Esophagus muscularis mucosa (tissue), 4 donors: ENCODE measurements at places on chromosomes 7 and 10.

DNA sequence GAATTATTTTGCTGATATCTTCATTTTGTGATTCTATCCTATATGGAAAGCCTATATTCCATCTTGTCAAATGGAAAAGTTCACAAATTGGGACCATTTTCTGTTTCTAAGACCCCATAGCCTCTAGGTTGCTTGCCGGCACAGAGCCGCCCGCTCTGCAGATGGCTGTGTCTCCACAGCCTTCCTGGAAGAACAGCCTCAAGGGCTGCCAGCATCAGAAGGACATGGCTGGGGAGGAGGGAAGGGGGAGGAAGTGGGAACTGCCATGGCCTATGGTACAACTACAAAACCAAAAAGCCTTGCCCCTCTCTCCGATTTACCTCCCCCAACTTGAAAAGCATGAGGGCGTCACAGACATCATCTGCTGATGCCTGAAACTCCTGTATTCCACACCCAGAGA lies 75.9 kb downstream of the LANCL2 start:
- no peak for DNase-seq

DNA sequence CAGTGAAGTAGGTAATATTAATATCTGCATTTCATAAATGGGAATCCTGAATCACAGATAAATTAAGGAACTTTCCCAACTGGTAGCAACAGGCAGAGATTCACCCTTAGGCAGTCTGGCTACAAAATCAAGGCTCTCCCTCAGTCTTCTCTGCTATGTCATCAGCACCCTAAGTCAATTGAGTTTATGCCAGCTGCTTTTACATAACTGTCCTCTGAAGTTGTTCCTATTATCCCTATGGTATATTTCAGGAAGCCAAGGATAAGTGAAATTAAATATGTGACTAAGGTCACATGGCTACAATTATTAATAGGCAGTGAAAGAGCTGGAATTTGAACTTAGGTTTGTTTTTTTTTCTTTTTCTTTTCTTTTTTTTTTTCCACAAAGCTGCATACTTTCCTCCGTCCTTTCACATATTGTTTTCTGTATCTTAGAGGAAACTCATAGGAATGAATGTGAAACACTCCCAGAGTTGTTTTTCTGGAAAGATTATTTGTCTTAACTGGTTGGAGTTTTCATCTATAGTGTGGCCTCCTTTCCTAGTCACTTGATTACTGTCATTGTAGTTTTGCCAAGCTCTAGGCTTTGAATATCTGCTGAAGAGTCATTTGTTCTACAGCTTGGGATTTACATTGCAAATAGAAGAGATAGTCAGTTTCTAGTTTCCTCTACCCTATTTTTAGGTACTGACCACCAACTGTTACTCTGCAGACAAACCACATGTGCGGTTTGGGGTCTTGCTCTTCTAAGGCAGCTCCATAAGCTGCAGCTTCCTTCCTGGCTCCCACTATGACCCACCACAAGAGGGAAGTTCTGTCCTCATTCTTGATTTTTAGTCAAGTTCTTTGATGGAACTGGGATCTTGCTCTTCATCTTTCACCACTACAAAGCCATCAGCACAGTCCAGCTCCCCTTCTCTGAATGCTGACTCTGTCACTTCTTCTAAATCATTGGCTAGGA lies 338.0 kb upstream of the KIAA1217 start:
- no peak for DNase-seq

- DNase-seq: no peak
These were observed 126.8 kb upstream of the FAM20C start for GRCh38 chr7:65554-65953.

- DNase-seq: peak; percentile 77
These were observed 24.5 kb downstream of the HHEX start for GRCh38 chr10:92714152-92714845.

DNA sequence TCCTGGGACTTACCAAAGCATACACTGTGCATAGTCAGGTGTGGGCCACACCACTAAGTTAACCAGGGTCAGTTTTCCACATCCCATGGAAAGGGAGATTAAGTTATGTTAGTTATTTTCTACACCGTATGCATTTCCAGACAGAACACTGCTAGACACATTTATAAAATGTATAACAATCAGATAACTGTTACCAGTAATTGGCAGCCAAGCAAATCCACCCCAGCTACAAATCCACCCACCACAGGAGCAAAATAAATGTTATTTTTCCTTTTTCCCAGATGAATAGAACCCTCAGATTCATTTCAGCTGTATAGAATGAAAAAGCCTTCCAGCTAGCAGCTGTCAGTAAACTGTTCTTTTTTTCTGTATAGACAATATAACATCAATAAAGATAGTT lies 256.9 kb upstream of the FZD1 start:
- DNase-seq: no peak

GRCh38 chr7:12884033-12884432 lies 196.6 kb downstream of the ARL4A start:
- DNase-seq: no peak

- no peak for DNase-seq
These were observed 73.9 kb upstream of the NOBOX start for GRCh38 chr7:144477348-144477747.

DNA sequence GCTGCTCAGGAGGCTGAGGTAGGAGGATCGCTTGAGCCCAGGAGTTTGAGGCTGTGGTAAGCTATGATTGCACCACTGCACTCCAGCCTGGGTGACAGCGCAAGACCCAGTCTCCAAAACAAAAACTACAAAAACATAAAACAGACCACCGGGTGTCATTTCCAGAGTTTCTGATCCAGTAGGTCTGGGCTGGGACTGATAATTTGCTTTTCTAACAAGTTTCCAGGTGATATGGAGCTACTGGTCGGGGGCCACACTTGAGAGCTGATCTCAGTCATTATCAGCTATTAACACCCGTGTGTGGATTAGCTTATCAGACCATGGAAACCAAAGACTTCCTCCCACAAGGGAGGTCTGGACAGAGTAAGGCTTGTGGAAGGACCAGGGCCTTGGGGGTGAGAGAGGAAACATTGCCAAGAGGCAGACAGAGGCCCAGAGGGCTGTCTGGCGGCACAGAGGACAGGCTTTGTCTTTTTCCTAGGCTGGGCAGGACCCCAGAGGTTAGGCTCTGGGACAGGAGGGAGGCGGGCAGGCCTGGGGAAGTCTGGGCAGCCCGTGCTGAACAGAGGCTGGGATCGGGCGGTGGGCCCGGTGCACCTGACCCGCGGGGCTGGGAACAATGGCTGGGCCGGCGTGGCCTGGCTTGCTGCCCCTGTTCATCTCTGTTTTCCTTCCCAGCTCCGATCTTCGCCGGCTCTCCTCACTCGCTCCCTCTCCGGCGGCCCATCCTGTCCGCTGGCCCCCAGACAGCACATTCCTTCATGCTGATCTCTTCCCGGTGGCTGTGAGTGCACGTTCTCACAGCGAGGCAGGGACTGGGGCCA lies 25.2 kb downstream of the TMEM270 start:
- no peak for DNase-seq

- no peak for DNase-seq
These were observed 46.9 kb downstream of the EGFR start for GRCh38 chr7:55065511-55066229.

DNA sequence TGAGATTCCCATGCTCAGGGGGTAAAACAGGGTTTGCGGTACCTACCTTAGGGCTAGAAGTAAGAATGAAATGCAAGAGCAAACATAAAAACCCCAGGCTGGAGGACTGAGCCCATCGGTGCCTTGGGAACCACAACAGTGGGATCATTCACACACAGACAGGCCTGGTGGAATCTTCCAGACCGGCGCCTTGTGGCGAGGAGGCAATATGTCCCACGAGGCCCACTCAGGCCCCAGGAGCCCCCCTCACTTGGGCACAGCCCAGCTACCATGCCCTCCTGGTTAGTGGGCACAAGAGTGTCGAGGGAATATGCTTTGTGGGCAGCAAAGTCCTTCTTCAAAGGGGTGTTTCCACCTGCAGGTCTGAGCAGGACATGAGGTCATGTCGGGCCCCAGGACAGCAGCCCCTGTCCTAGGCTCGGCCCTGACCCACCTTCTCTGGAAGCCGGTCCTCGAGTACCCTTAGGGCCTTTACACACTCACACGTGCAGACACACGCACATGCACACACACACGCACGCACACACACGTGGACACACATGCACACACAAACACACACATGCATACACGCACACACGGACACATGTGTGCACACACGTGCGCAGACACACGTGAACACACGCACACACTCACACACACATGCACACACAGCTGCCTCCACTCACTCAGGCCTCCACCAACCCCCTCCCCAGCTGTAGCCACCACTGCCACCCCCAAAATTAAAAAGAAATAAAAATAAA lies 51.5 kb upstream of the MYL10 start:
- DNase-seq: no peak

GRCh38 chr10:32995066-32995622 lies 37.1 kb upstream of the ITGB1 start:
- DNase-seq: no peak

DNA sequence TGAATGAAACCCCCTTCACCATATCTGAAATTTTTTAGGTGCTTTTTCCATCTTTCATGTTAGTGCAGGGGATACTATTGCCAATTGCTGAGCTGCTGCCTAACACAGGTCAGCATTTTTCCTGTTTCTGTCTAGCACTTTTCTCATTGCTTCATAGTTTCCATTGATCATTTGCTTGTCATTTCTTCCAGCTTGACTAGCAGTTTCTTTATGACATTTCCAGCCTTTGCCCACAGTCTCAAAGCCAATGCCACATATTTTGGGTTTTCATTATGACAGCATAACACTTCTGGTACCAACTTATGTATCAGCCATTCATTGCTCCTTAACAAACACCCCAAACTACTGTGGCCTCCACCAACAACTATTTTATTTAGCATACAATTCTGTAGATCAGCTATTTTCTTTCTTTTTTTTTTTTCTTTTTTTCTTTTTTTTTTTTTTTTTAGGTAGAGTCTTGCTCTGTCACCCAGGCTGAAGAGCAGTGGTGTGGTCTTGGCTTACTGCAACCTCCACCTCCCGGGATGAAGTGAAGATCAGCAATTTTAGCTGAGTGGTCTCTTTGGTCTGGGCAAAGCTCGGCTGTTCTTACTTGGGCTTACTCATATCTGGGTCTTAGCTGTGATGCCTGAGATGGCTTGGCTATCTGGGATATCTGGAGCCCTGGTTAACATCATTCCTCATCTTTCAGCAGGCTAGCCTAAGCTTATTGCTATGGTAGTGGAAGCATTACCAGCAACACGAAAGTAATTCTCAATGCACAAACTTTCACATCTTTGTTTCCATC lies 102.3 kb downstream of the EPC1 start:
- DNase-seq: no peak
